Stimulated activated CD4-positive, alpha-beta T cell treated with anti-CD3 and anti-CD28 coated beads, Interleukin-15, amount 100 ng/mL, for 1 hour (primary cell): ENCODE measurements at places on chromosomes 3 and 15.

GRCh38 chr3:31926543-31926942, 54.5 kb downstream of the OSBPL10 start:
- DNase-seq: no peak

- DNase-seq: no peak
Observed at GRCh38 chr3:133491481-133492059, 81.9 kb upstream of the CDV3 start.

GRCh38 chr15:29968099-29968894, 114.5 kb upstream of the GOLGA8J start:
- DNase-seq: no peak

DNA sequence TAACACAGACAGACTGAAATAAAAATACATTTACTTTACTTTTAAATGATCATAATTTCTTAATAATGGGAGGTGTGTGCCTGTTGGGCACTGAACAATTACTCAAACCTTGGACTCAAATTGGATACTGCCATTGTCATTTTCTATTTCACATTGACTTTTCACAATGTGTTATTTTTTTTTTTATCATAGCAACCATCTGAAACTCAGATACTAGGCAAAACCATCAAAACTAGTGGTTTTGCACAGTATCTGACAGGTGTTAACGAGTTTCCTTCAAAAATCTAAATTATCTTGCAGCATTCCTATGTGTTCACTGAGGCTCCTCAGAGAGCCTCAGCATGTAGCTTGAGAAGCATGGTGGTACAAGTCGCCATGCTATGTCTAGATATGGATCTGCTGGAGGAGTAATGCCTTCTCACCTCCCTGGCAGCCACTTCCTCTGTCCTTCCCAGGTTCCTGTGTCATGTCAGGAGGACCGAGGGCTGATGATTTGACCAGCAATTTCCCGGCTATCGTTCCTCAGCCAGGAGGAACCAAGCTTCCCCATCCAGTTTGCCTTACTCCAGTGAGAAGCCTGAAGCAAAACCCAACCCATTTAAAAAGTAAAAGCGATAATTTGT, 29.9 kb upstream of the RFTN1 start:
- DNase-seq: no peak

DNA sequence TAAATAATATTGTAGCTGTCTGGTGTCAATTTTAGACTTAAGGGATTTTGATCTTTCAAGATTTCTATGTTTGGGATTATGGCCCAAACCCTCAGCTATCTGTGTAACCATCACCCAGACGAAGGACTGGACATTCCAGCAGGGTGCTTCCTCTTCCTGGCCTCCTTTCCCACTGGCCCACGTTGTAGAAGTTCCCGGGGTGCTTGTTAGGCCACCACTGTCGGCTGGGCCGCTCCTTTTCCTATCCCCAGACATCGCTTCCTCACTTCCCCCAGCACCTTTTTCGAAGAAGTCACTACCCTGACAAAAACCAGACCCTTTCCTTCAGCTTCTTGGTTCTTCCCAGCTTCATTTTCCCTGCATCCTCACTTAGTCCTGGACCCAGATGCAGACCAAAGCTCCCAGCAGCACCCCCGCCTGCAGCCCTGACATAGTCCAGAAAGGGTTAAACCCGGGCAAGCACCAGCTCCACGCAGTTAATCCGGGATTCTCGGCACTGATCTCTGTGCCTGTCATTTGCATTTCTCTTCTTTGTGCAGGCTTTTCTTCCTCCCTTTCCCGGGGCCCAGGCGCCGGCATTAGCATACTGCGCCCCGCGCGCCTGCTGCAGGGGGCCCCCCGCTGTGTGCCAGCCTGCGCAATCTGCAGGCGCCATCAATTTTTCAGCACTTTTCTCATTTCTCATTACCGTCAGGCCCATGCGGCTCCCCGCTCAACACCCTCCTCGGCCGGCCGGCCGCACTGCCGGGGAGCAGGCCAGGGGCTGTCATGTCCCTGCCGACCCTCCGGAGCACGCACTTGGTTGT, 90.6 kb downstream of the ZNF621 start:
- DNase-seq: no peak

DNA sequence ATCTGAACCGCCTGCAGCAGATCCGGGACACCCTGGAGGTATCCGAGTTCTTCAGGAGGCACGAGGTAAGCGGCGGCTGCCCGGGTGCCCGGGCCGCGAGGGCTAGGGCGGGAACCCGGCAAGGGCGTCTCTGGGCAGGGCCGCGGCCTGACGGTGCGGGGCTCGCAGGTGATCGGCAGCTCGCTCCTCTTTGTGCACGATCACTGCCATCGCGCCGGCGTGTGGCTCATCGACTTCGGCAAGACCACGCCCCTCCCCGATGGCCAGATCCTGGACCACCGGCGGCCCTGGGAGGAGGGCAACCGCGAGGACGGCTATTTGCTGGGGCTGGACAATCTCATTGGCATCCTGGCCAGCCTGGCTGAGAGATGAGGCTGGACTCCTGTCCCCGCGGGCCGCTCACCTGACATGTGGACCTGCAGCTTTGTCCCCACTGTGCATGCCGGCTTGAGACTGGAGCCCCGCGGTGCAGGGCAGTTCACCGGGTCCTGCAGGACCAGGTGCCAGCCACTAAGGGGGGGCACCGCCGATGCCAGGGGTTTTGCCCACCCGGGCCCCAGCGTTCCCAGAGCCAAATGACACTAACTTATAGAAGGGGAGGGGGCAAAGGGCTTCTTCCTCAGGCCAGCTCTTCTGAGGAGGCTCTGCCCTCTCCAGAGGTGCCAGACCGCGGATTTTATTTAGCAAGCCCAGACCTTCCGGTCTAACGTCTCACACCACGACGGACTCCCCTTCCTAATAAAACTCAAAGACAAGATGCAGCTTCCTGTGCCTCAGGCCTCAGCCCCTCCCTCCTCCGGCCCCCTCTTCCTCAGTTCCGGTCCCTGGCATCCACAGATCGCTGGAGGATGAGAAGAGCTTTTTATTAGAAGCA, 9.4 kb downstream of the ITPKA start:
- no peak for DNase-seq

GRCh38 chr3:193894121-193894863, 241.7 kb upstream of the HES1 start:
- DNase-seq: no peak

DNA sequence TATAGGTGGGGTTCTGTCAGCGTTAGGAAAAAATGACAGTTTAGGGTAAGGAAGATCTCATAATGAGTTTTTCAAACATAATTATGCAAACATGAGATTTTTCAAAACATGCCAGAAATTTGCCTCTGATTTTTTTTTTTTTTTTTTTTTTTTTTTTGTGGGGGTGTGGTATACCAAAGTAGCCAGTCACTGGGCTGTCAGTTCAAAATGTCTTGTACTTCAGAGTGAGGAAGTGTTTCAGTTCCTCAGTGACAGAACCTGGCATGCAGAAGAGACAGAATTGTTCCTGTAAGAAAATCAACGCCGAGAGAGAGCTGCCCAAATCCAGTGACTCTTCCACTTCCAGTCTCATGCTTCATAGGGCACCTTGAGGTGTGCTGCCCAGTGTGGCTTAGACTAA, 9.7 kb downstream of the NCBP2 start:
- DNase-seq: no peak

- no peak for DNase-seq
Observed at GRCh38 chr15:57320631-57321220, 55.6 kb upstream of the CGNL1 start.

DNA sequence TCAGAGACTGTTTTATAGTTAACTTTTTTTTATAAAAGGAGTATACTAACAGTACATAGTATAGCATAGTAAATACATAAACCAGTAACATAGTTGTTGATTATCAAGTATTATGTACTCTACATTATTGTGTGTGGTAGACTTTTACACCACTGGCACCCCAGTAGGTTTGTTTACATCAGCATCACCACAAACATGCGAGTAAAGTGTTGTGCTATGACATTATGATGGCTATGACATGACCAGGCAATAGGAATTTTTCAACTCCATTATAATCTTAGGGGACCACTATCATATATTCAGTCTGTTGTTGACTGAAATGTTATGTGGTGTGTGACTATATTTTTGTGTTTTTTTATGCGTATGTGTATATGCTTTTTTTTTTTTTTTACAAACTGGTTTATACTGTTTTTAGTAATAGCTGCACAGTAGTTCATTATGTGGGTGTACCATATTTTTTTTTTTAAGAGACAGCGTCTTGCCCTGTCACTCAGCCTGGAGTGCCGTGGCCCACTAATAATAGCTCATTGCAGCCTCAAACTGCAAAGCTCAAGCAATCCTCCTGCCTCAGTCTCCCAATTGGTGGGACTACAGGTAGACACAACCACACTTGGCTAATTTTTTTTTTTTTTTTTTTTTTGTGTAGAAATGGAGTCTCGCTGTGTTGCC, 1.9 kb downstream of the CAPN7 start:
- DNase-seq: no peak

DNA sequence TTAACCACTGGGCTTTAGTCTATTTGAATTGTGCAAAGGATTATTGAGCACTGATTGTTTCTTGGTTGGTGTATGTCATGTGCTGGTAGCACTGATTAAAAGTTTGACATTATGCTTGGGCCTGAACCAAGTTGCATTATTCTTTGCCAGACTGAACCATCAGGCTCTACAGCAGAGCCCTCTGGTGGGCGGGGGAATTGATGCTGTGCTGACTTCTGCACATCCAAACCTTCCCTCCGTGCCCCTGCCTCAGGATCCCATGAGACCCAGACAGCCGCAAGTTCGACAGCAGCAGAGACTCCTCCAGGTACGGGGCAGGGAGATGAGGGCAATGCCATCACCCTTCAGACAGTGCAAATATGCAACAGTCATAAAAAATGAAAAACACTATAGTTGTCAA, 28.4 kb upstream of the P2RY12 start:
- DNase-seq: no peak

DNA sequence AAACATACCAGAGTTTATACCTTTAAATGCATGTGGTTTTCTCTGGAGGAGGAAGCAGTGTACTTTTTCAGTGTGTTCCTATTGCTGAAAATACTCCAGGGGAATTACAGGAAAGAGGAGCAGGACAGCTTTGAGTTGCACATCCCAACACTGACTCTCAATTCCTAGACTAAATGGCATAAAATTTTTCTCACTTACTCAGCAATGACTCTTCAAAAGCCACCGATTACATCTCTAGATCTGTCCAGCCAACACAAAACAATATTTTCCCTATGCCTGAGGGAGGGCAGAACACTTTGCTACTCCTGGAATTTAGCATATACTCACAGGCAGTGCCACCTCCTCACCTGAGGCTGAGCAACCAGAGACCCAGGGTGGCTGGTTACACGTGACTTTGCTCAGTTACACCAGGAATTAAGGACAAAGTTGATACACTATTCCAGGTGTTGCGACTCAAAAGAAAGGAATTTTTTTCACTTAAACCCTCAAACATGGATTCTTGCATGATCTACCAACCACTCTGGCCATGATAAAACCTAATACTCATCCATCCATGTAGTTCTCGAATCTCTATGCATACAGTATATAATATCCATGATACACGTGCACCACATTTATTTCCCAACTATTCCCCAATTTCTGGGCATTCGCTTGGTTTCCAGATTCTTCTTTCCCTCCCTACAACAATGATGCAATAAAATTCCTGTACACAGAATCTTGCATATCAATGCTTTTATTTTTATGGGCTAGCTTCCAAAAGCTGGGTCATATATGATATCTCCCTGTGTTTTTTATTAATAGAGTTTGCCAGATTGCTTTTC, 194.6 kb downstream of the THRB start:
- DNase-seq: no peak

DNA sequence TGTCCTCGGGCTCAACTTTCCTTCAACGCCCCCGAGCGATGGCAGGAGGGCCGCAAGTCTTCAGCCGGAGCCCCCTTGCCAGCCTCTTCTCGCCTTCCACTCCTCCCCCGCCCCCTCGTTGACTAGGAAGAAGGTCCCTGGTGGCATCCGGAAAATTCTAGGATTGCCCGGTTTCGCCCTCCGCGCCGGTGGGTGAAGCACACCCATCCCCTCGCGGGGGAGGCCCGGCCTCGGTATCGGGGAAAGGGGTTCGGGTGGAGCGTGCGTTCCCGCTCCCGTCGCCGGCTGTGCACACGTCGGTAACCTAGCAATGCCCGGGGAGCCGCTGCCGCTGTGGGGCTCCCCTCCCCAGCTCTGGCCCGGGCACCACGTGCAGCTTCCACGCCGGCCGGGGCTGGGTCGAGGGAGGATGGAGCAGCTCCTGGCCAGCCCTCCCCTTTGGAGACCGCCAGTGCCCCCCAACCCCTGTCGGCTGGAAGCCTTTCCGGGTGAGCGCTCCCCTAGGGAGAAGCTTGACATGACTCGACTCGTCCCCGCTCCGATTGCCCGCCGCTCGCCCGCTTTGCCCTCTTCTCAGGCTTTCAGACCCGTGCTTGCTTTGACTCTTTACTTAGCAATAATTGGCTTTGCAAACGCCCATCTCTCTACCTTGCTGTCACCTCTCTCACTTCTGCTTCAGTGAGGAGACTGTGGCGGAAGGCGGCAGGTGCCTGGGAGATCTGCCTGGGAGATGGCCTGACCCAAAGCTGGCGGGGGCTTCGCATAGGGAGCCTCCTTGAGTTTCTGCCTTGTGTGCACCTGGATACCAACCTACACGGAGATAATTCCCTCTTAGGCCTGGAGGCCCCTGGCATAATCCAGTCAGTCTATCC, 1.3 kb downstream of the CACNA1D start:
- no peak for DNase-seq

DNA sequence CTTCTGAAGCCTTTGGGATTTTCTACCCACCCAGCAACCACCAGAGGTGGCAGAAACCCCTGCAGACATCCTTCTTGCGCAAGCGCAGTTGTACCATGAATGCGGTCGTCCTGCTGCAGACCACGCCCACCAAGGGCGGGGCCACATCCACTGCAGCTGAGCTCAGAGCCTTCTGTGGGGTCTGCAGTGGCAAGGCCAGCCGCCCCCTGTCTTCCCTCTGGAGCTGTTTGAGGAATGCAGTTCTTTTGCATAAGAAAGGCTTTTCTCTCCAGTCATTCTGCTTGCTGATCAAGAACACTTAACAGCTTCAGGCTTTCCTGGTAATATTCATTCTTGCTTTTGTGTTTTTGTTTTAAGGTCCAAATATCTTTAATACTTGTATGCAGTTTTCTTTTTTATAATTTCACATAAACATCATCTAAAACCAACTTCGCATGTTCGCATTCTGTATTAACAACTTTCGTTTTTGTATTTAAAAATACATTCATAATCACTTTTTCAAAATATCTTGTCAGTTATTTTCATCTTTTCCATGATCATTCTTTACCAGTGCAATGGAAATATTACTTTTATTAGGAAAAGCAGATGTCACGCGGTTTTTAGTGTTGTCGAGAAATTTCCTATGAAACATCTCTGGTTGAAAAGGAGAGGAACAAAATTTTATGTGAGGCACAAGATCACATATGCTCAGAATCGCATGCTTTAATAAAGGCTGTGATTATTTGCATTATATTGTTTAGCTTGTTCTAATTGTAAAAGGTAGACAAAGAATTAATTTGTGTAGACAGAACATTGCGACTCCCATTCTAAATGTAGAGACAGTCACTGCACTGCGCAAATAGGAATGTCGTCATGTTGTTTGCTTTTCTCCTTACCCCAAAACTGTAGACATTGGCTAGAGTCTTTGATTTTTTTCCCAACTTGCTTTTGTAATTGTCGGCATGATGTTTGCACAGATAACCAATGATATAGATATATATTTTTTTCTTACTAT, 98.1 kb upstream of the SNRPN start:
- no peak for DNase-seq
